Osteocyte (in vitro differentiated cells): ENCODE measurements at places on chromosomes 5 and 9.

- peak; percentile 84 for DNase-seq
These were observed 701 bp upstream of the ZNF462 start for GRCh38 chr9:106862110-106862820.

- no peak for DNase-seq
These were observed 78.2 kb downstream of the SNX18 start for GRCh38 chr5:54595721-54596120.

DNA sequence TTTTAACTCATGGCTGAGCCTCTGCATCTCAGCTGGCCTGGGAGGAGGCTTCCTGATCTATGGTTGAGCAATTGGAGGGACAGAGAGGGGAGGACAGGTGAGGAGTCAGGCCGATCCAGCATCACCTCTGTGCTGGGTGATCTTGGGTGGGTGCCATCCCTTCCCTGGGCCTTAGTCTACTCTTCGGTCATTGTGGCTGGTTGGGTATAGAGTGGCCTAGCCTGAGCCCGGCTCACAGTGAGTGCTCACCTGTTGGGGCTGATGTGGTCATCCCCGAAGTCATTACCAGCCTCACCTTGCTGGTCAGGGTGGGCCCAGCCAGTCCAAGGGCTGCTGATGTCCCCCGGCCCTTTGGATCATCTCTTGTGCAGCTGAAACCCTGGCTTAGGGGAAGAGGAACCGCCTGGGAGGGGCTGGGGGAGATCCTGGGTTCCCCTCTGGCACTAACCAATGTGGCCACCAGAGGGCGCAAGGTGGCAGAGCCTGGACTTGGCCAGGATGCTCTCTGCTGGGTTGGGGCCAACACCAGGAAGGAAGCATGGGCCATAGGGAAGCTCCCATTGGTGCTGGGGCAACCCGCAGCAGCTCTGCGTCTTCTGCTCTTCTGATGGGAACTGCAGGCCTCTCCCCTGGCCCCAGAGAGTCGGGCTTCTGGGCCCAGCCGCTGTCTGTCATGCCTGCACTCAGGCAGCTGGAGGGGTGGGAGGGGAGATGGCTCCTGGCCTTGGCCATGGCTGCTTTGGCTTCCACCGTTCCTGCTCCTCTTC, 17.3 kb upstream of the ODF2 start:
- peak; percentile 94 for DNase-seq

- DNase-seq: no peak
These were observed at the start of gene HAVCR2 for GRCh38 chr5:157108976-157109375. TSS of gene HAVCR2 (minus strand) at chr5:157109044. CDS start at chr5:157108983, 61 bp downstream.

- no peak for DNase-seq
These were observed 13.1 kb upstream of the IFNA5 start for GRCh38 chr9:21317956-21318923.

DNA sequence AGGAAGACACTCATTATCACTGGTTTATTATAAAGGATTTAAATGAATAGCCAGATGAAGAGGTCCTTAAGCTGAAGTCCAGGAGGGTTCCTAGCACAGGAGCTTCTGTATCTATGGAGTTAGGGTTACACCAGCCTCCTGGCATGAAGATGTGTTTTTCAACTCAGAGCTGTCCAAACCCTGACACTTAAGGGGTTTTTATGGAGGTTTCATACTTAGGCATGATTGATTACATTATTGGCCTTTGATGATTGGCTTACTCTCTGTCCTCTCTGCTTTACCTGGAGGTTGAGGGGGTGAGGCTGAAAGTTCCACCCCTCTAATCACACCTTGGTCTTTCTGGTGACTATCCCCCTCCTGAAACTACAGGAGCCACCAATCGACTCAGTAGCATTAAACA, 84.9 kb upstream of the ZNF169 start:
- DNase-seq: no peak

DNA sequence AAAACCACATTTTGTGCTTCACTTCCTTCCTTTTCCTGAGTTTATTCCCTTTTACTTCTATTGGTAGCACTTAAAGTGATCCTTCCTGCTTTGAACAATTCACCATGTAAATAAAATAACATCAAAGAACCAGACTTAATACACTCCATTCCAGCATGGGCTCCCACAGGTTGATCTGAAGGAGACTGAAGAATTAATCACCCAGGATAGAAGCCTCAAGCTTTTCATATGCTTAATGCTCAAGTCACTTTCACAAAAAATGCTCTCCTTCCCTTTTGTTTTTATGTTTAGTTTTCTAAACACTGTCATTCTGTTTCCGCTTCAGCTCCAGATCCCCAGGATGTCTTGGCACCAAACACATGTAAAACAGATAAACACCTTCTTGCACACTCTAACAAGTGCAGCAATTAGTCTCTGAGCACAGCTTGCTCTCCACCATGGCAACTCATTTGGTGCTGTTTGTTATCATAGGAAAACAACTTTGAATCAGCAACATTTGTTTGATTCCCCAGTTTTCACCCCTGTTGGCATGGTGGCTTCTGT, 37.0 kb downstream of the DMRTA1 start:
- DNase-seq: no peak

- DNase-seq: no peak
These were observed 55.0 kb upstream of the CDH12 start for GRCh38 chr5:22908129-22908528.

- no peak for DNase-seq
These were observed 15.1 kb downstream of the RHOBTB3 start for GRCh38 chr5:95746194-95746593.

- no peak for DNase-seq
These were observed 18.3 kb upstream of the IL13 start for GRCh38 chr5:132639706-132640130.

GRCh38 chr5:26192486-26192885, 845.9 kb downstream of the CDH9 start:
- DNase-seq: no peak

DNA sequence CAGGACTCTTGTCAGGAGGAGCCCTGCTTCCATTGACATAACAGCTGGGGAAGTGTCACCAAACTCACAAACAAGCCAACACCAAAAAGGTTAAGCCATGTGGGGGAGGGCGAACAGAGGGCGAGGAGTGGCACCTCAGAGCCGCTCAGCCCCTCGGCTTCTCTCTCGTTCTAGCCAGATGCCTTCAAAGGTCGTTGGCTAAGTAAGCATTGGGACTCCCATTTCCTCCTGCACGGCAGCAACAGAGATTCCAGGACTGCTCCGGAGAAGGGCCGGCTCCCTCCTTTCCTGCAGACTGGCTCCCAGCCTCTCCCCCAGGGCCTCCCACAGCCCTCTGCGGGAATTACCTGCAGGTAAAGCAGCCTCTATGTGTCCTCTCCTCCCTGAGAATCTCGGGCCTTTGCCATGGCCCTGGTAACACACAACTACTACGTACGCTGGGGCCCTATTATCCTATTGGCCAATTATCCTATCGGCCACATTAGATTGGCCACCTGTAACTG, 52.1 kb upstream of the RNU6ATAC start:
- DNase-seq: no peak

GRCh38 chr9:97632248-97632984, 752 bp downstream of the TSTD2 start:
- DNase-seq: no peak

DNA sequence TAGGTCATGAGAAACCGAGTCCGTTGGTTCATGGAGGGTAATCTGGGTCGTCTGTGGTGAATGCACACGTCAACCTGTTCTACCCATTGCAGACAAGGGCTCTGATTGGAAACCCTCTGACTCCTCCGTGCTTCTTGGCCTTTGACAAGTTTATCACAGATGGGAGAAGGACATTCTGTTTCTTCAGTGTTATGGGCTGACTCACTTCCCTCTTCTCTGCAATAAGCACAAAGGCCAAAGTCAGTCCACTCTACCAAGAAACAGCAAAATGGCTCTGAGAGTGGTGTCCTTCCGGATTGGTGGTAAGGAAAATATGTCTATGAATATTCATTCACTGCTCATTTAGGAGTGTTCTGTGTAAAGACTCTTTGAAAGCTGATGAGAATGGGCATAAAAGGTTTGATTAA, 89.3 kb downstream of the FEM1C start:
- no peak for DNase-seq

DNA sequence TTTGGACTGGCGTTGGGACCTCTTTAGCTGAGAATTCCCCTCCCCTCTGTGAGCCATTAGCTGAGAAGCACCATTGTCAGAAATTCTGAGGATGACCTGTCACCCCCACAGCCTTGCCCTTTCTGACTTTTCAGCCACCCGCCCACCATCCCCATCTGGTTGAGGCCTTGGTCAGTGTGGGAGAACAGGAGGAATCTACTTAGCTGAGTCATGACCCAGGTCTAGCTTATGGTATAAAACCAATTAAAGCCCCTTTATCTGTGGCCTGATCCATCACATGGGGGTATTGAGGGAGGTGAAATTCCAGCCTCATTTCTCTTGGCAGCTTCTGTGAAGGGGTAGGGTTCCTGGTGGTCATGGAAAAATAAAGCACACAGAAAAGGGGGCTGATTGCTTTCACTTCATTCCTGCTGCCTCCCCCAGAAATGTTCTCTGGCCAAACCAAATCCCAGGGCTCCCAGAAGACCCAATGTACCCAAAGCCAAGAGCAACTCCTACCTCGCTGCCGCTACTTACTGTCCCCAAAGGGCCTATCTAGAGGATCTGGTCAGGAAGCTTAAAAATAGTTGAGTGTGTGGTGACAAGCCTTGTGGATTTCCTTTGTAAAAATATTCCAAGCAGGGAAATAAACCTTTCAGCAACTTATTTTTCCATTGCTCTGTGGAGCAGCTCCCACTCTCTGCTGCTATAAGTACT, 174.8 kb upstream of the TNC start:
- DNase-seq: no peak

DNA sequence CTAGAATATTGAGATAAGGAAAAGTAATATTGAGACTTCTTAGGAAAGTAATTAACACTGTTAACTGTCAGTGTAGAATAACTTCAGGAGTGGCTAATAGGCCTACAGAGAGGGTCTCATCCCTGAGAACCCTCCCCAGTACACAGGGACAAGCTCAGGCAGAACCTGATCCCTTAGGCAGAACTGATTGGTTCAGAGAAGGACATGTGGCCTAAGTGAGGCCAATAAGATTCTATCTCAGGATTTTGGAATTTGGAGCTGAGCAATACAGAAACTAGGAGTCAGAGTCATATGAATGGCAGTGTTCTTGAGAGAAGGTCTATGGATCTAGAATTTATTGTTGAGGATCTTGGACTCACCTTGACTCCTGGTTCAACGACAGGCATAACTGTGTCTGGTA, 10.9 kb upstream of the UBLCP1 start:
- DNase-seq: no peak

DNA sequence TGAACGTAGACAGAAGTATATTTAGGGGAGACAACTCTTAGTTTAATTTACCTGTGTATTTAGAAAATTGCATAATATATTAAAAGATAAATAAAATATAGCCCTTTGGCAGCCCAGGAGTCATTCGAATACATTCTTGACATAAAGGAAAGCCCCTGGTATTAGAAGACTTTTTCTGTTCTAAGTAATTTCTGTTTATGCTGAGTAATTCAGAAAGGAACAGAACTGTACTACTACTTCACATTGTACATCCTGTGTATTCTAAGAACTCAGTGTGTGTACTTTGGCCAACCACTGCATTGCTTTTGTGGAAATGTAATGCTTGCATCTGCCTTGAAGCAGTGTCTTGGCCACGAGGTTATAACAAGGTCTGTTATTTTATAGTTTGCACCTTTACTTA, 136.4 kb downstream of the KDM4C start:
- no peak for DNase-seq

DNA sequence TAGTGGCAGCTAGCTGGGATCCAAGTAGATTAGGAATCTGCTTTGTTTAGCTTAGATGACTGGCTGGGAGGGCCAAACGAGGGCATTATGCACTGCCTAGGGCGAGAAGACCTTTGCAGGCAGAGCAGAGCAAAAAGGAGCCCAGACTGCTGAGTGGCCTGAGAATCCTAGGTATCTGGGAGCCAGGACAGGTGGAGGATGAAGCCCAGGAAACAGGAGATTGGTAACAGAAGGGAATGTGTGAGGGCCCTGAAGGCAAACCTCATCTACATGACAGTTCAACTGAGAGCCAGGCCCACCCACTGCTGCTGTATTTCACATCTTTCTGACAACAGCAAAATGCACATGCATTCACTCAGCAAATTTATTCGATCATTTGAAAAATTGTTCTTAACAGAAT, 192.3 kb downstream of the DTWD2 start:
- no peak for DNase-seq

GRCh38 chr9:132451276-132451675, 41.3 kb downstream of the CFAP77 start:
- no peak for DNase-seq

DNA sequence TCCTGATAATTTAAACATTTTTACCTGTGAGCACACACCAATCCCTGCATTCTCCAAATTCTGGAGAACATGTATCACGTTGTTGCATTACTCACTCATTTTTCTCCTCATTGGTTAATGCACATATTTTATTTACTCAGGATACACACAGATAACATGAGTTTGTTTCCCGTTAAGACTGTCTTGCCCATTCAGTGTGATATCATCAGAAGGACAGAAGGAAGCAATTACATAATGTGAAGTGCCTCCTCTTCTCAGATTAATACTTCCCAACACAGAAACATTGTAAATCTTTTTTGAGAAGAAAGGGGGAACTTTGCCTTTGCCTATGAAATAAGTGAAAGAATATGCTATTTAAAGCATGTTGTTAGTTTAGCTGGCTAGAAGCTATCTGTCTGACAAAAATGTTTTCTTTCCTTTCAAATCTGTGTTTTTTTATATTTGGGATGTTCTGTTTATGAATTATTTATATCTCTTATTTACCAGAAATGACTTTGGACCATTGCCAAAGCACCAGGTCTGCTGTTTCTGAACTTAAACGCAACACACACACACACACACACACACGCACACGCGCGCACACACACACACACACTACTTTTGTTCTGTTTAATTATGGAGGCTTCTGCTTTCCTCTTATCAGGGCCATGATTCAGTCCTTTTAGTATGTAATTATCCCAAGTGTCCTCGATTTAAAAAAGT, 186.5 kb downstream of the CHSY3 start:
- no peak for DNase-seq

- no peak for DNase-seq
These were observed 11.1 kb downstream of the TTC39B start for GRCh38 chr9:15295761-15296405.

DNA sequence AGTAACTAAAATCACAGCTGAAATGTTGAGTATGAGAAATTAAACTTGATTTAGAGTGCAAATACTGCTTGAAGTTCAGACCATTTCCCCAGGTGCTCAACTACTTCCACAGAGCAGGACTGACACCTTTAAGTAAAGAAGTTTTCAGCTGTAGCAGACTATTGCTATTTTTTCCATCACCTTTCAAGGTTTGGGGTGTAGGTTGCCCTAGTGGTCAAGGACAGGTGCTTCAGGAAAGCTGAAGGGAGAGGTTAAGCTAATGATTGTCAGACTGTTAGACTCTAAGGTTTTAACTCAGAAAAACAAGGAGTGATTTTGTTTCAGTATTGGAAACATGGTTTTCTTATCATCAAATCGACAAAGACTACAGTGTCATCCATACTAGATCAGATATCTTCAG, 162.1 kb downstream of the CCDC192 start:
- no peak for DNase-seq

DNA sequence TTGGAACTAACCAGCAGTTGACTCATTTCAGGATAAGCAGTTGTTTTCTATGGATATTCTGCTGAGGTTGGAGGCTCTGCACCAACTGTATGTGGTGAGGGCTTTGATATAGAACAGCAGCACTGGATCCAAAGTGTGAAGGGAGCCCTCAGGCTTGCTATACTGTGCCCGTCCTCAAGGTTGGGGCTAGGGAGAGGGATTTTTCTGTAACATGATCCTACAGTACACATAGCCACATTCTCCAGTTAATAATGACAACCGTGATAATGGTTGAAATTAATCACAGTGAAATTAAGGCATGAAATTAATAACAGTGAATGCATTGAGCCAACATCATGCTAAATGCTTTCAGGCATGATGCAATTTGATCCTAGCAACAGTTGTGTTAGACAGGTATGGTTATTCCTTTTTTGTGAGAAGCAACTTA, 36.7 kb downstream of the ARHGAP26 start:
- no peak for DNase-seq
